ENCODE measurements at places on chromosomes 2 and 18.

GRCh38 chr2:48938231-48938630, 182.7 kb upstream of the LHCGR start:
- no peak for DNase-seq

- no peak for DNase-seq
Measured at GRCh38 chr2:174750923-174751441, 13.3 kb downstream of the CHRNA1 start.

DNA sequence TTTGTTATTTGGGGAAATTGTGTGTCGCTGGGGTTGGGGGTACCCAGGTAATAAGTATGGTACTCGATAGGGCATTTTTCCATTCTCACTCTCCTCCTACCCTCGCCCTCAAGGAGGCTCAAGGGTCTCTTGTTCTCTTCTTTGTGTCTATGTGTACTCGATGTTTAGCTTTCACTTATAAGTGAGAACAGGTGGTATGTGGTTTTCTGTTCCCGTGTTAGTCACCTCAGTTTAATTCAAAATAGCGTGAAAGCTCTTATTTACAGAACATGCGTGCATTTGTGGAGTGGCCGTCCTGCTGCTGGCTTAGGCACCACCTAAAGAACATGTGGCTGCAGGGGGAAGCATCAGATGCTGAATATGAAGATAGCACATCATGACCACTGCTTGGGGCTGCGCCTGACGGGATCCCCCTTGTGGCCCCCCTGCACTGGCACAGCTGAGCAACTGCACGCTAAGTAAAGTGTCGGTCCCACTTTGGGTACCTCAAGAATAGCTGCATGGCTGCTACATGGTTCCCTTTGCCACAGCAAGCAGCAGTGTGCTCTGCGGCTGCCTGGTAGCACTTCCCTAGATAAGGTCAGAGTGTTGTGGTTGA, 569.0 kb downstream of the DCDC2C start:
- no peak for DNase-seq

- DNase-seq: no peak
Measured at GRCh38 chr18:2998644-2999043, 14.3 kb downstream of the LPIN2 start.

GRCh38 chr2:213010106-213010779, 141.2 kb downstream of the IKZF2 start:
- no peak for DNase-seq

- DNase-seq: no peak
Measured at GRCh38 chr2:228845162-228845925, 425.7 kb downstream of the PID1 start.

GRCh38 chr2:120641366-120641771, 94.3 kb upstream of the GLI2 start:
- no peak for DNase-seq

DNA sequence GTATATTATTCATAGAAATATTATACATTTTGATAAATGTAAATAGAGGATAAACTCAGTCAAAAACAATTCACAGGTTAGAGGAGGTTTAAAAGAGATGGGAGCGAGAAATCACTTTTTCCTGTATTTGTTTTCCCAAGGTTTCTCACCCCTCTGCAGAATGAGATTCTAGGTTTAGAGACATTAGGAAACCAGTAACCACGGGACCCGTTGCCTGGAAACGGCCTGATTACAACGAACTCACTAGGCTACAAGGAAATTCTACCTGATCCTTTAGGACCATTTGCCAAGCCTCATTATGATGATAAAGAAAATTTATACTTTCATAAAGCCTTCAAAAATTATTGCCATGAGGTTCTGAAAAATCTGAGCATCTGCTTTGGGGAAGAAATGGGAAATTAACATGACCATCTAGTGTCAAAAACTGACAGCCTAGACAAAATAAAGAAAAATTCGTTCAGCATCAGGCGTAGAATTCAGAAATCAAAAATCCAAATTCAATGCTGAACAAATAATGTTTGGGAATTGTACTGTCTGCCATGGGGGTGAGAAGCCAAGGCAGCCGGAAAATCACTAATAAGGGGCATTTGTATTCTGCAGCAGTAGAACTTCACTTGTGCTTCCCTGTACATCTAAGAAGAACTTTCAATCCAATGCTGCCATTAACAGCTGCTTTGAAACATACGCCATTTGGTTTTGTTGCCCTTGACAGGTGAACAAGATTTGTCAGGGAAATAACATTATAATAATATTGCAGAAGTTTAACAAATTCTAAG, 262.3 kb downstream of the NRXN1 start:
- DNase-seq: no peak

GRCh38 chr2:158509928-158510797, 53.4 kb downstream of the PKP4 start:
- no peak for DNase-seq

DNA sequence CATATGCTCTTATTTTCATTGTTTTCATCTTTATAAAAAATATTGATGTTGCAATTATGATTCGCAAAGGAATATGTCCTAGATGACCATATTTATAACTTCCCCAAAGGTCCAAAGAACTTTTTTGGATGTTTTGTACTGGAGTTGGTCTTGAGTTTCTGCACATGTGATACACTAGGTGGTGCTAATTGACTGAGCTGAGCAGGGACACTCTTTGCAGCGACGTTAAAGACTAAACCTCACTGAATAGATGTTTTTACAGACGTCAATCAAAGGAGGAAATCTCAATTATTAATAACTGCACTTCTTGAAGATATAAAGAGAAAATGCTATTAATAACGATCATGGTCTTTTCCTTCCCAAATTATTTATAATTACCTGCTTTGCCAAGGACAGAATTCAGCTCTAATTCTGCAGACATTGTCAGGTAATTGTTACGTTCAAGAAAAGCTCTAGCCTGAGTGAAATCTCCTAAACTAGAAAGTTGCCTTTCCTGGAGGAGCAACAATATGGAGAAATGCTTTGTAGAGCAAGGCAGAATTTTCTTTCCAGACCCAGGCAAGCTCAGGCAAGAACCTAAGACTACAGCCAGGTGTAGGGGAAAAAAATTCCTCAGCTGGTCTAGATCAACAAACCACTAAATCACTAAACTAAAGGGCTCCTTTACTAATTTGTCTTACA, 119.3 kb upstream of the RBBP8 start:
- DNase-seq: peak; percentile 25

- DNase-seq: no peak
Measured at GRCh38 chr18:58024139-58024538, 19.9 kb upstream of the NEDD4L start.

DNA sequence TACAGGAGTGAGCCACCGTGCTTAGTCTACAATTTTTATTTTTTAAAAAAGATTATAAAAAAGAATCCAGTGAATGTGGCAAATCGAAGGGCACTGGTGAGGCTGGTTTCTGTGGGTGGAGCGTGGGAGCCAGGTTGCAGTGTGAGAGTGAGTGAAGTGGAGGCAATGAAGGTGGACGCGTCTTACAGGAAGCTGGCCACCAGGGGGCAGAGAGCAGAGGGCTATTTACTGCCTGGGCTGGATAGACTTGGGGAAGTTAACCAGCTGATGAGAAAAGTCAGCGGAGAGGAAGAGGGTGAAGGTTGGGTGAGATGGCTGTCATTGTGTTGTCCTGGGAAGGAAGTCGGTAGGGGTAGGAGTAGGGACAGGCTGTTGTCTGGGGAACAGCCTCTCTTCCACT, 6.8 kb downstream of the SCTR start:
- peak; percentile 80 for DNase-seq

DNA sequence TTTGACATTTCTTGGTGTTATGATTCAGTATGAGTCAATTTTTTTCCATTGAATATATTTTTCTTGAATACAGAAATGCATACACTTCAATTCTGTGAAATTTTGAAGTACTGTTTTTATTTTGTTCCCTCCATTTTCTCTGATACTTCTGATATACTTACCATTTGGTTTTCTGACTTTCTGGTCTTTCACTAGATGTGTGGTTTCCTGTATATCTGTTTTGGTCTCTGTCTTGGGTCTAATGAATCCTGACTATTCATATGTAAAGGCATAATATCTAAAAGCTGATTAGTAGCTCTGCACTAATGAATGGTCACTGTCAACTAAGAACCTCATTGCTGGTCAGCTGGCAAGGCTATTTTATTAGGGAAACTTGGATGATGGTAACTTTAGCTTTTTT, 345.6 kb downstream of the GRB14 start:
- no peak for DNase-seq

GRCh38 chr2:85583667-85584353, 421 bp upstream of the VAMP5 start:
- no peak for DNase-seq

DNA sequence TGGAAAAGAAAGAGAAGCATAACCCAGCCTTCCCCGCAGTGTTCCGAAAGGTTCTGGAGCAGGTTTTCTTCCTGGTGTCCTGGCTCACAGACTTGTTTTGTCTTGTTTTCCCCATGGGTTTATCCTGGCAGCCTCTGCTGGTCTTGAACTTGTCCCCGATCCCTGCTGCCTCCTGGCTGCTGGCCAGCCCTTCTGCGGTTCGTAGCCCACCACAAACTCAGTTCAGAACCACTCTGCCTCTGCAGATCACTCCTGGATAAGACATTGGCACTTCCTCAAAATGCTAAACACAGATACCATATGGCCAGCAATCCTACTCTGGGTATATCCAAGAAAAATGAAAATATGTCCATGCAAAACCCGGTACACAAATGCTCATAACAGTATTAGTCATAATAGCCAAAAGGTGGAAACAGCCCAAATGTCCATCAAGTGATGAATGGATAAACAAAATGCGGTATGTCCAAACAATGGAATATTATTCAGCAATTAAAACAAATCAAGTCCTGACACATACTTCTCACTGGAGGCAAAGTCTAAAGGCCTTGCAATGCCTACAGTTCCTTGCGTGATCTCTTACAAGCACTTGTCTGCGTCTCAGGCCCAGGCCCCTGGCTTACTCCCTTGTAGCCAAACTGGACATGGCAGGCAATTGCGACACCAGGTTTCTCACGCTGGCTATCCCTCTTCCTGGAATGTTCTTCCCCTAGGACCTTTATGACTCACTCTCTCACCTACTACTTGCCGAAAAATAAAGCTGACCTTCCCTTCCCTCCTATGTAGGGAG, 28.0 kb upstream of the ARHGEF4 start:
- DNase-seq: peak; percentile 93

- DNase-seq: peak; percentile 83
Measured at GRCh38 chr18:46250084-46250811, 146.1 kb downstream of the HAUS1 start.

DNA sequence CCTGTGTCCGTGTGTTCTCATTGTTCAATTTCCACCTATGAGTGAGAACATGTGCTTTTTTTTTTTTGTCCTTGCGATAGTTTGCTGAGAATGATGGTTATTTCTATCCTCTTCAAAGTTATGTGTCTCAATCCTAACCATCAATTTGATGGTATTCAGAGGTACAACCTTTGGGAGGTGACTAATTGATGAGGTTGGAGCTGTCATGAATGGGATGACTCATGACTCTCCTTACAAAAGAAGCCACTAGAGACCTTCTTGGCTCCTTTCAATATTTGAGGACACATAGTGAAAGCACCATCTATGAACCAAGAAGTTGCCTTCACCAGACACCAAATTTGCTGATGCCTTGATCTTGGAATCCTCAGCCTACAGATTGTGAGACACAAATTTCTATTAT, 677.1 kb upstream of the DDX18 start:
- no peak for DNase-seq

- DNase-seq: peak; percentile 58
Measured at GRCh38 chr2:40332191-40332826, 119.6 kb downstream of the SLC8A1 start.

DNA sequence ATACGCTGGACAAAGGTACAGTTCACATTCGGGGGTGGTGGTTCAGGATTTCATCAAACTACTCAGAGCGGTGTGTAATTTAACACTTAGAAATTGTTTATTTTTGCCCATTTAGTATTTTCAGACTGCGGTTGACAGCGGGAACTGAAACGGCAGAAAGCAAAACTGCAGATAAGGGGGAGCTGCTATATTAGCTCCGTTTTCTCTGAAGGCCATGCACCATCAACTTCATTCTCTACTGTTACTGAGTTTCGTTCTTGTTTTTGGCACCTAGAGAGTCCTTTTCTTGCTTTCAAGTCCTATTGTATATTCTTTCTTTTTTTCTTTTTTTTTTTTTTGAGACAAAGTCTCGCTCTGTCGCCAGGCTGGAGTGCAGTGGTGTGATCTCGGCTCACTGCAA, 121.5 kb upstream of the SP3 start:
- no peak for DNase-seq

GRCh38 chr2:232513353-232513752, 6.8 kb upstream of the PRSS56 start:
- no peak for DNase-seq

GRCh38 chr2:119857742-119858141, 98.0 kb downstream of the PTPN4 start:
- DNase-seq: no peak

- no peak for DNase-seq
Measured at GRCh38 chr2:72731116-72731515, 94.7 kb downstream of the EXOC6B start.

- DNase-seq: peak; percentile 81
Measured at GRCh38 chr2:178275600-178275999, 81.3 kb downstream of the OSBPL6 start.

DNA sequence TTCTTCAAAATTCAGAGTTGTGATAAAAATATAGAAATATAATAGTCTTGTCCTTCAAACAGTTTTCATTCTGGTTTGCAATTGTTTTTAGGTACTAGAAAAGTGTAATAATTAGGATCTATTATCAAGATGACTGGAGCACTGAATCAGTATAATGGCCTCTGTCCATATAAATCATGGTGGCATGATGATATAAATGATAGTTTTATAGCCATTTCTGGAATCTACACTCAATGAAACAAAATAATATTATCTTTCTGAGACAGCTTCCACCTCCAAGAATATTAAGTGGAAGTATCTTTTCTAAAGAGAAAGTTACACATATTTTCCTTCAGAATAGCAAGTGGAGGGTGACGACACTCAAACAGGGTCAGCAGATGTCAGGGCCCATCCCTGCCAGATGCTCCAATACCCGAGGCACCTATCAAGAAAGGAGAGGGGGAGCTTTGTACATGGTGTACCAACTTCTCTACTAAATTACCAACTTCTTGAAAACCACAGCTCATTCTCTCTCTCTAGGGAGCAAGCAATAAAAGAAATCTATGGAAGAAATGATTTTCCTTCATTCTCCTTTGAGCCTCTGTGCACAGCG, 882.7 kb upstream of the CHAC2 start:
- DNase-seq: no peak

- DNase-seq: no peak
Measured at GRCh38 chr2:9497017-9497416, 22.7 kb downstream of the IAH1 start.

DNA sequence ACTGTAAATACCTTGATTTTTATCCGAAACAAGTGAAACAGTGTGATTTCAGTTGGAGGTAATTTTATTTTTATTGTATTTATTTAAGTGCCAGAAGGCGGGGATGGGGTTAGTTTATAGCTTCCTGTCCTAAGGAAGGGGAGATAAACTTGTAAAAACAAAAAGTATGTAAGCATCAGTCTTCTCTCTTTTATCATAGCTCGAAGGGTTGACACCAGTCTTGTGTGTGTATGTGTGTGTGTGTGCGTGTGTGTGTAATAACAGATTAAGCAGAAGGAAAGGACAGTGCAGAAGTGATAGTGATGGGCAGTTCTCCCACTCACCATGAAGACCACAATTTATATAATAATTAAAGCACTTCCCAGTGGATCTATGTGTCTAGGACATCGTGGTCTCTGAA, 793.3 kb downstream of the PLCL1 start:
- no peak for DNase-seq

Data from KBM-7 (cell line).